Activated CD4-positive, CD25-positive, alpha-beta regulatory T cell treated with anti-CD3 and anti-CD28 coated beads, Interleukin-2, amount 50 U/mL, for 16 hours (primary cell): ENCODE measurements at places on chromosomes 2 and 18.

DNA sequence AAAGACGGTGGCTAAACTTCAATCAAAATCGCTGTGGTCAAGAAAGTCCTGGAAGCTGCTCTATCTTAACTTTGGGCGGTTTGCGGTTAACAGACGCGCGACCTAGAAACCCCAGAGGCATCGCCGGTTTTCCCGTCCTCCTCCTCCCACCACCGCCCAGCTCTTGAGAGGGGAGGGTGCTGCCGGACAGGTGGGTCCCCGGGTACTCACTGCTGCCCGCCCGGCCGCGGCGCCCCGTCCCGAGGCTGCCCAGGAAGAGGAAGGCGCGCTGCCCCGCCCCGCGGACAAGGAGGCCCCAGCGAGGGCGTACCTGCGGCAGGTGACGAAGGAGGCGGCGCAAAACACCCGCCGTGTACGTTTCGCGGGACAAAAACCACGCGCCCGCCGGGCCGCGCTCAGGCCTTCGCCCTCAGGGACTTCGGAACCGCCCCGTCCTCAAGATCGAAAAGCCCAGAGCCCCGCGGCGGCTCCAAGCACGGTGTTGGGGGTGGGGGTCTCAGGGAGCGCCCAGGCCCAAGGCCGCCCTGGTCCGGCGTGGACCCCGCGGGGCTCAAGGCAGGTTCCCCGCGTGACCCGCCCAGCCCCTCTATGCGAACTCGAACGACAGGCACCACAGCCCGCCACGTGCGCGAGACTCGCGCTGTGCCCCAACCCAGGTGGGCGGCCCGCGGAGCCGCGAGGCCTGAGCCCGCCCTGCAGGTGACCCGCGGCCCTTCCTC, at the start of gene SH3YL1:
Gene SH3YL1 (minus strand): TSS at position 259 of the 719 bp plus-strand sequence. CDS start 48 bp downstream, at position 211.
- DNase-seq, result peak; percentile 39

GRCh38 chr2:110748489-110748867, 16.1 kb downstream of the ACOXL start:
- DNase-seq, result peak; percentile 33

DNA sequence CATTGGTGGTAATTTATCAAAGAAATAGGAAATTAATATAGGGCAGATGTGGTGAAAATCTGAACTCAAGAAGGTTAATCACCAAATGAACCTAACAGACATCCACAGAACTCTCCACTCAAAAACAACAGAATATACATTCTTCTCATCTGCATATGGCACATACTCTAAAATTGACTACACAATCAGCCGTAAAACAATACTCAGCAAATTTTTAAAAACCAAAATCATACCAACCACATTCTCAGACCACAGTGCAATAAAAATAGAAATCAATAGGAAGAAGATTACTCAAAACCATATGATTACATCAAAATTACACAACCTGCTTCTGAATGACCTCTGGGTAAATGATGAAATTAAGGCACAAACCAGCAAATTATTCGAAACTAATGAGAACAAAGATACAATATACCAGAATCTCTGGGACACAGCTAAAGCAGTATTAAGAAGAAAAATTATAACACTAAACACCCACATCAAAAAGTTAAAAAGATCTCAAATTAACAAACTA, 31.0 kb downstream of the RBM43 start:
- DNase-seq, result no peak

DNA sequence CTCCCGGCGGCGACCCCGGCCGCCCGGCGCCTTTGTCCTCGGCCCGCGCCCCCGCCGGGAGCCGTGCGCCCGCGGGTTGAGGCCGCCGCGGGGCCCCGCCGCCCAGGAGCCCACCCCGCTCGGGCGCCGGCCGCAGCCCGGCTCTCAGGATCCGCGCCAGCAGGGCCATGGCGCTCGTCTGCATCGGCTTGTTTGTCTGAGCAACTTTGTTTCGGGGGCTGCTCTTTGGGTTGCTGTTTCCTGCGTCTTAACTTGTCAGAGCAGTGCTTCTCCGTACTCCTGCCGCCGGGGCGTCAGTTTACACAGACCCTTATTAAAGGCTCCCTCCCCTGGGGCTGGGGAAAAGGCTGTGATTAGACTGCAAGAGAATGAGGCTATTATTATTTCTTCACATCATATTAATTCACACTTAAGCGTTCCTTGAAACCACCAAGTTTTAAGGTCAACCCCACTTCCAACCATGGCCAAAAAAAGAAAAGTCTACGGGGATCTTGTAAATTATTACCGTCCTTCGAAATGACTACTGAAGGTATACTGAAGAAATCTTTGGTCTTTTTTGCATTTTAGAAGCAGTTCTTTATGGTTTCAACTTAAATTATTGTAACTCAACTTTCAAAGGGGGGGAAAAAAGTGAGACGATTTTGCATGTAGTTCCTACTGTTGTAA, at the start of gene CYP27C1:
Gene CYP27C1 (minus strand): TSS at position 198 of the 666 bp plus-strand sequence. CDS start 29 bp downstream, at position 169.
- no peak for DNase-seq

GRCh38 chr2:30217644-30218337, 13.5 kb upstream of the LBH start:
- no peak for DNase-seq

- no peak for DNase-seq
Observed at GRCh38 chr18:67794521-67794920, 278.0 kb upstream of the DSEL start.

DNA sequence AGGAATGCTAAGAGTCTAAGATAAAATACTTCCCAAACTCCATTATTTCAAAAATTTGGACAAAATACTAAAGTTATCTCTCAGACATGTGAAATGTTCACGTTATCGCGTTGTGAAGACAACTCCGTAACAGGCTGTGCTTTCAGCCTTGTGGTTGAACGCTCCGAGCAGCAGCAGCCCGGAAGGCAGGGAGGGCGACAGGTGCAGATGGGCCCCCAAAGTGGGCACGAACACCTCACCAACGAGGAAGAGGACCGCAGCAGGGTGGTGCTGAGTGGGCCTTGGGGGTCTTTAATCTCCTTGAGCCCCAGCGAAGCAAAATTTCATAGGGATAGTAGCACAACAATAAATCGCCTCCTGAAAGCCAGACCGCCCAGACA, 1.0 kb upstream of the FAM110C start:
- DNase-seq, result no peak

GRCh38 chr2:232568161-232568560, 17.7 kb downstream of the EIF4E2 start:
- no peak for DNase-seq

DNA sequence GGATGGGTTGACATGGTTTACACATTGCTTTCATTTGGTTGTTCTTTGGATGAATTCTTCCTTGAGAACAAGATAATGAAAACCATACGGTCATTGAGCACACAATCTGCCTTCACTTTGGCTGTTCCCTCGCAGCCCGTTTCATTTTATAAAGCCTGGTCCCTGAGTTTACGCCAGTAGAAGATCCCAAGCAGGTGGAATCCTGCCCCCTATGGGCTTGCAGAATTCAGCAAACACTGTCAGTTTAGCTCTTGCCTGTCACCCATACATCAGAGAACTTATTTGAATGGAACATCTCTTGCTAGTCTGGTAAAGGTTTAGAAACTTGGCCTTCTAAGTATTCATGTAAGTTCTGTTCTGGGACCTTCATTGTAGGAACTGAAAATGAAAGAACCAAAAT, 666.4 kb upstream of the ZEB2 start:
- no peak for DNase-seq

- no peak for DNase-seq
Observed at GRCh38 chr2:122194546-122194945, 439.1 kb downstream of the TSN start.
